ENCODE measurements at places on chromosomes 1 and 21.

DNA sequence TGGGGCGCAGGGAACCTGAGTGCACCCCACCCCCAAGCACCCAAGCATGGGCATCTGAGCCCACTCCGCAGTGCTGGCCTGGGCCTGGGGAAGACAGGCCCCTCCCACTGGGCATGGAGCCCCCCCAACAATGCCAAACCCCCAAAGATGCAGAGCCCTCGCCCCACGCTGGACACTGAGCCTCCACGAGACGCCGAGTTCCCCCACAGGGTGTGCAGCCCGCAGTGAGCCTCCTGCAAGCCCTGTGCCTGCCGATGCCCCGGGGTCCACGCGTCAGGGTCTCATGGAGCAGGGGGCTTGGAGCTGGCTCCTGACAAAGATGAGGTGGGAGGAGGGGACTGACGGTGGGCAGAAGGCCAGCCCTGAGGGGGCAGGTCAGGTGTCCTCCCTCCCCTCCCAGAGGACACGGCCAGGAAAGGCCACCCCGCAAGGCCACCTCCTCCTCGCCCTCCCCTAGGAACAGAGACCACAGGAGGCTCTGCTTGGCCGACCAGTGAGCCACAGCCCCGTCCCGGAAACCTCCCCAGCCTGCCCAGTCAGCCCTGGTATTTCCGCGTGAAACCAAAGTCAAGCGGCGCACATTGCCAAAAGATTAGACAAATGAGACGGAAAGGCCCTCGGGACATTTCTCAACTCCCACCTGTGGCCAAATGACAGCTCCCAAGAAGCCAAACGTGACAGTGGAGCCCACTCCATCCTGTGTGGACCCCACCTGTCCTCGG lies 33.4 kb downstream of the MEGF6 start:
- no peak for DNase-seq

- no peak for DNase-seq
Measured at GRCh38 chr1:56916630-56917029, 49.2 kb downstream of the C8B start.

- no peak for DNase-seq
Measured at GRCh38 chr1:172144445-172145061, 275.9 kb upstream of the C1orf105 start.

GRCh38 chr1:212613440-212614335 lies 5.1 kb downstream of the ATF3 start:
- no peak for DNase-seq

- no peak for DNase-seq
Measured at GRCh38 chr1:91736715-91737615, 149.0 kb downstream of the TGFBR3 start.

GRCh38 chr1:65214340-65215027 lies 66.5 kb downstream of the AK4 start:
- DNase-seq, result no peak

DNA sequence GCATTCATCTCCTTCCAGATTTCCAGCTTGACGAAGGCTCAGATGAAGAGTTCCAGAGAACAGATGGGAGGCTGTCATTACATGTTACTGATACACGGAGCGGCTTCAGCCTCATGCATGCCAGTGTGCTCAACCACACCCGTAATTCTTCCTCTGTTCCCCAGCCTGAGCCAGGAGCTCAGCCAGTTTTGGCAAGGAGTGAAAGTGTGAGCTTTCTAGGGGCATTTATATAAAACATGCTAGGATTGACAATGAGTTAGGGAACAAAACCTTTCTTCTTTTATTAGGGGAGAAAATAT lies 290.4 kb upstream of the PLXNA2 start:
- DNase-seq, result no peak
